ENCODE measurements at places on chromosomes 11 and 22.

DNA sequence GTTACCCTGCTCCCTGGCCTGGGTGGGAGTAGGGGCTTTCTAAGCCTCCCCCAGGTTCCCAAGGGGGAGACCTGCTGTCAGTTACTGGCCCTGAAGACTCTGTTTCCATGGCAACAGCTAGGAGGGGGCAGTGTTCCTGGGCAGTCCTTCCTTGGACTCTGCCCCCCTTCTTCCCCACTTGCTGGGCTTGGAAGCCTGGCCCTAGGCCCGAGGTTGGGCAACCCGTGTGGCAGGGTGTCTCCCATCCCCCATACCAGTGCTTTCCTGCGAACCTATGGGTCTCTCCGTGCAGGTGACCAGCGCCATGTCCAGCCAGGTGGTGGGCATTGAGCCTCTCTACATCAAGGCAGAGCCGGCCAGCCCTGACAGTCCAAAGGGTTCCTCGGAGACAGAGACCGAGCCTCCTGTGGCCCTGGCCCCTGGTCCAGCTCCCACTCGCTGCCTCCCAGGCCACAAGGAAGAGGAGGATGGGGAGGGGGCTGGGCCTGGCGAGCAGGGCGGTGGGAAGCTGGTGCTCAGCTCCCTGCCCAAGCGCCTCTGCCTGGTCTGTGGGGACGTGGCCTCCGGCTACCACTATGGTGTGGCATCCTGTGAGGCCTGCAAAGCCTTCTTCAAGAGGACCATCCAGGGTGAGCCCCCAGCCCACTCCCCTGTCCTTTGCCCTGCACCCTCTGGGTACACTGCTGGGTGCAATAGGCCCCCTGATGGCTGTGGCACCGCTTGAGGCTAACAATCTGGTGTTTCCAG lies 1.7 kb downstream of the ESRRA start:
- DNase-seq, result no peak

GRCh38 chr11:115256397-115257197 lies 247.6 kb downstream of the CADM1 start:
- DNase-seq, result peak; percentile 41

DNA sequence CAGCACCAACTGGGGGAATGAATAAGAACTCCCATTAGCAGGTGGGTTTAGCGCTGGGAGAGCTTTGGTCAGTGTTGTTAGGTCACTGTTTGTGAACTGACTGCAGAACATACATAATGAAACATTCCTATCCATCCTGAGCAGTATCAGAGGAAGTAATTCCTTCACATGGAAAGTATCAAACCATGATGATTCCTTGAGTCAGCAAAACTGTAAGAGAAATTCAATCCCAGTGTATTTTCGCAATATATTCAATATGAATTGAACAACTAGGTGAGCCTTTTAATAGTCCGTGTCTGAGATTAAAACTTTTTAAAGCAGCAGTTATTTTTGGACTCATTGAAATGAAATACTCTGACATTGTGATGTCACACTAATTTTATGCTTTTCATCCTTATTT lies 42.9 kb upstream of the TTC36 start:
- DNase-seq, result no peak

GRCh38 chr11:120797143-120797542 lies 226.8 kb upstream of the TBCEL start:
- DNase-seq, result no peak

- DNase-seq, result no peak
Measured at GRCh38 chr11:113385749-113386148, 1.8 kb upstream of the ANKK1 start.

DNA sequence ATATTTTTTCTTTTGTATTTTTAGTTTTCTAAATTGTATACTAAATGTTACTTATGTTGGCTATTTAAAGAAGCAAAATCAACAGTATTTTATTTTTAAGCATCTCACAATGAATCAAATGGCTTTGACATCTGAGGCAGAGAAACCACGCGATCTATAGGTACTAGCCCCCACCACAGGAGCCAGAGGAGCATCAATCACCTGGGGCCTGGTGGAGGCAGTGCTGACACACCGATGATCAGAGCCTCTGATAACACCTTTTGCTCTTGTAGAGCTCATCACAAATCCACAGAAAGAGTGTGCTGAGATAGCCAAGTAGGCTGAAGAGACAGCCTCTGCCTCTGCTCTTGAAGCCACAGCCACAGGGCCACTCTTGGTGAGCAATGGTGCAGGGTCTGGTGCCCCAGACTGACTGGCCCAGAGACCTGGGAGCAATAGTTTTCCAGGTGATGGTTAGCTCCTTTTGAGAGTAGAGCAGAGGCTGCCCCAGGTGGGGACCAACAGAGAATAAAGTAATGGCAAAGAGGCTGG lies 25.2 kb downstream of the HIRA start:
- DNase-seq, result no peak

- DNase-seq, result peak; percentile 72
Measured at GRCh38 chr11:44627911-44628729, 62.7 kb downstream of the CD82 start.

- DNase-seq, result no peak
Measured at GRCh38 chr11:43955381-43956118, 13.1 kb downstream of the C11orf96 start.

GRCh38 chr11:77789061-77789730 lies 31.3 kb downstream of the RSF1 start:
- no peak for DNase-seq

DNA sequence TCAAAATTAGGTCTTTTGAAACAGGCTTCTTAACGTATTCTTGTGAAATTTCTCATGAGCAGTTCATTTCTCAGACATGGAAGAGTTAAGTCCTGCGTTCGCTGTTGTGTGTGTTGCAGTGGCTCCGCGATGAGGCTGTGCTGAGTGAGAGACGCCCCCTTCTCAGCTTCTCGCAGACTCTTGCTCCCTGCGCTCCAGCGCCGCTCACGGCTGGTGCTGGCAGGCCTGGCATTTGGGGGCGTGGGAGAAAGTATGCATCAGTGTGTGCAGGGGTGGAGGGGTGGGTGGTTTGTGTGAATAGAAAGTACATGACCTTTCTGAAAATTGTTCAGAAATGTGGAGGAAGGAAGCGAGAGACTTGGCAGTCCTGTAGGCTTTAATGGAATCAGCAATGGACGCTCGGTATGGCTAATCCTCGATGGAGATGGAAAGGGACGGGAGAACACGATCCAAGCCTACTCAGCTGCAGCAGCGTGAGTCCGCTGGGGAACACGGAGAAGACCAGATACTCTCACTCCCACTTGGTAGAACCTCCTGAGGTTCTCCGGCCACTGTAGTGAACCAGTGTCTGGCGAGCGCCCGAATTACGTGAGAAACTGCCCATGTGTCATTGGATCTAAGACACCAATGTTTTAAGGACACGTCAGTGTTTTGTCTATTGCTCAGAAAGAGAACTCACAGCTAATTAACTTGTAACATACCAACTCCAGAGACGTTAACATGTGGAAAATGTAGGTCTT lies 5.9 kb downstream of the TAB1 start:
- no peak for DNase-seq

- no peak for DNase-seq
Measured at GRCh38 chr11:660681-661444, 23.8 kb downstream of the DRD4 start.

- DNase-seq, result no peak
Measured at GRCh38 chr11:69135420-69136363, 20.0 kb upstream of the SMIM38 start.

DNA sequence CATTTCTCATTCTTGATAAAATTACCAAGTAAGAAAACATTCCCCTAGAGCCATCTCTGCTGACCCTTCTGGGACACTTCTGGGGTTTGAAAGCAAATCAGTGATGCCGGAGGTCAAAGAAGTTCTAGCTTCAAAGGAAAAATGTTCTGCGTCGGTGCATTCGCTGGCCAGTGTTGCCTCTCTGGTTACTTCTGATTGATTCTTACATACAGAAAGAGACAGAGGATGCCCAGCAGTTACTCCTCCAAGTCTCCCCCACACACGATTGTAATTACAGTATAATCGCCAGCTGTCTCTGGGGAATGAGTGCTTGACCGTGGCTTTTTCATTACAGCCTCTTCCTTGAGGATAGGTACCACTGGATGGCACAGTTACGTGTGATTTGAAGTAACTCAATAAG lies 150.9 kb downstream of the SNX19 start:
- DNase-seq, result no peak

DNA sequence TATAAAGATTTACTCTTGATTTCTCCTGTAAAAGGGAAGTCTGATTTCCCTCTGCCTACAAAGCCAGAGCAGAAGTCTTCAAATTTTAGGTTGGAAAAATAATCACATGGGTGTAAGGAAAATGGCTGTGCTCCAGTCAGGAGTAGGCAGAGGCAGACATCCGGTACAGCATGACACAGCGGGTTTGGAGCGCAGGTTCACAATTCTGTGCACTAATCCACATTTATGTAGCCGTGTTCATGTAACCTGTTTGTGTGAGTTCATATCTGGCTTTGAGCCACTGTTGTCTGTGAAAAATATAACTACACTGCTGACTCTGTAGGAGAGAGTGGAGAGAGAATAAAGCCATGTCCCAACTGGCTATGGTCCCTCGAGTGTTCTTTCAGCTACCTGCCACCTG lies 248.0 kb downstream of the CASP12 start:
- DNase-seq, result no peak

- no peak for DNase-seq
Measured at GRCh38 chr11:113789675-113790320, 10.2 kb downstream of the CLDN25 start.
